ENCODE measurements at places on chromosomes 5 and 9.

DNA sequence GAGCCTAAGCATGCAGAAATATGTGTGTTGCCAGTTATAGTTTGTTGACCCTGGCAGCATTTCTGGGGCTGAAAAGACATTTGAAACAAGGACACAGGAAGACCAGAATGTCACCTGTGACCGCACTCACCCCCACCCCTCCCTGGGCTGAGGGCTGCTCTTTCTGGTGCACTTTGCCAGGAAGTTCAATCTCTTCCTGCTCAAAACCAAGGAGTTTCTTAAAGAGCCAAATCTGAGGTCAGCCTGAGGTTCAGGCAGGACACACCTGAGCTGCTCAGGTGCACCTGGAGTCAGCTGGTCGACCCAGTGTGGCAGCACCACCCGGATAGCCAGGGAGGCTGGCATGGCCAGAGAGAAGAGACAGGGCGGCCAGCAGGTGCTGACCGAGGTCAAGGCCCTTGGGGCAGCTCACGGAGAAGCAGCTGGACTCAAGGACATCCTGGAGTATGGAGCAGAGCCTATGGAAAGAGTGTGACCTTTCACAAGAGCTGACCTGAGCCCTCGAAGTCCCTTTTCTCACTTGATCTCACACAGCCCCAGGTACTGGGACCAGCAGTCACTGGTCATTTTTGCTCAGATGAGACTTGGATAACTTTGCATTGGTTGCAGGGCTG, 376.9 kb upstream of the IRX4 start:
- DNase-seq, result no peak

- no peak for DNase-seq
These were observed 251.5 kb downstream of the CRB2 start for GRCh38 chr9:123607479-123607878.

DNA sequence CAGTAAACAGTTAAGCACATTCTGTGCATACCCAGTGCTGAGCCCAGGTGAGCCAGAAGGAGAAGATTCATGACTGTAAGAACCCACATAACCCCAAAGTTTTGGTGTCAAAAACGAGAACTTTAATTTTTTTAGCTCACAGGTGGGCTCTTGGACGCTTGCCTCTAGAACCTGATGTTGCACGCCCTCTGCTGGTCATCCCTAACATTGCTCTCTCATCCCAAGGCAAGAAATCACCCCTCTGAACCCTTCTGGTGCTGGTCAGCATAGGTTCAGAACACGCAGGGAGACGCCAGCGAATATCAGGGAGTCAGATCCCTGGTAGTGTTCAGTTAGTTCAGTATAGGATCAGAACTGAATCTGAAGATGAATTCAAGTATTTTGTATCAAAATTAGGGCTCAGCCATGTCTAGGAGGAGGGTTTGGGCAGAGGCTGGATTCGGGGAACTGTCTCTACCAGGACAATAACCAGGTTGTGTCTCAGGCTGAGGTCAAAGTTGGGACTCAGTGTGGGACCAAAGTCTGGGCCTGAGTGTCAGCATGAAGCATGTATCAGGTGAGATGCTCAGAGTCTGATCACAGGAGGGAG, 4.1 kb upstream of the DNAJB5 start:
- DNase-seq, result no peak

- no peak for DNase-seq
These were observed 120.7 kb upstream of the PCA3 start for GRCh38 chr9:76643399-76644117.

- no peak for DNase-seq
These were observed 20.0 kb upstream of the TEX48 start for GRCh38 chr9:114701988-114702387.

GRCh38 chr5:2430606-2431005, 320.9 kb downstream of the IRX2 start:
- DNase-seq, result no peak

DNA sequence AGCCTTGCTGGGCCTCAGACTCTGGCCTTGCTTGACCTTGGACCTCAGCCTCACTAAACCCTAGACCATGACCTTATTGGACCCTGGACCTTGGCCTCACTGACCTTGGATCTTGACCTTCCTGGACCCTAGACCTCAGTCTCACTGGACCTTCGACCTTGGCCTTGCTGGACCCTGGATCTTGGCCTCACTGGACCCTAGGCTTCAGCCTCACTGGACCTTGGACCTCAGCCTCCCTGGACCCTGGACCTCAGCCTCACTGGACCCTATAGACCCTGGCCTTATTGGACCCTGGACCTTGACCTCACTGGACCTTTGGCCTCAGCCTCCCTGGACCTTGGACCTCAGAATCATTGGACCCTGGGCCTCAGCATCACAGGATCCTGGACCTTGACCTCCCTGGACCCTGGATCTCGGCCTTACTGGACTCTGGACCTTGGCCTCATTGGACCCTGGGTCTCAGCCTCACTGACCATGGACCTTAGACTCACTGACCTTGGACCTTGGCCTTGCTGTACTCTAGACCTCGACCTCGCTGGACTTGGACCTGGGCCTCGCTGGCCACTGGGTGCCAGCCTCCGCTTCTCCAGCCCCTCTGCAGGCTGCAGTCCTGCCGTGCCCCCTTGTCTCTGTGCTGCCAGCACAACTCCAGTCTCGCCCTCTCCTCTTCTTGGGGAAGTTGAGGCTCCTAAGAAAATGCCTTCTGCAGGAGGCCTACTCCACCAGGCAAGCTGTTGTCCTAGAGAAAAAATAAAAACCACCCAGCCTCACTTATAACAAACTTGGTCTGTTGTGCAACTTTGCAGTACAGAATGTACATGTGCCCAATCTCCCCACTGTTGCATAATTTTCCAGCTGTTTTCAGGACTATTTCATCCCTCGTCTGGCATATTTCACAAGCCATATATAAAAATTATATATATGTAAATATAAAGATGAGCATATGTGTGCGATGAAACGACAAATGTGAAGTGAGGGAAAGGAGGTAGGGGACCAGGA, 11.0 kb upstream of the ADAMTS2 start:
- DNase-seq, result no peak

DNA sequence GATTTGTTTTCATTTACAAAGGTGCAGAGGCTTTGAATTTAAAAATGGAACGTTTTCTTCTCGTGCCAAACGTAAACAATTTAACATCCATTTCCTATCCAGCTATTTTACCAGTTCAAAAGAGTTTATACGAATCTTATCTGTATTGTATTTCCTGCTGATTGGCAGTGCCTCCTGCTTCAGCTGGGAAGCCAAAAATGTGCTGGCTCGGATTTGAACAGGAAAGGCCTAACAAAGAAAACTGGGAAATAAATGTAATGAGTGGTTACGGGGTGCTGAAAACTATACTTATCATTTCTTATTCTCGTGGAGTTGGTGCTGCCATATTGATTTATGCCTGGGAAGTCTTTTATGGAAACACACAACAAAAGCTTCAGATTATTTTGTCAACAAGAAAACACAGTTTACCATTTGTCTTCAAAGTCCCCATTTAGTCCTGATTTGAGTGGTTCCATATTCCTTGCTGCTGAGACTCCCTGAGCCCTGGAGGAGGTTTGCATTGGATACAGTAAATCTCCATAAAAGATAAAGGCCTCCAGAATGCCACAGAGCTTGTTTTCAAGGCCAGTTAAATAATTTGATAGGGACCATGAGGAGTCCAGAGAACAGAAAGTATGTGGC, 507.4 kb downstream of the RASEF start:
- DNase-seq, result no peak

- DNase-seq, result peak; percentile 96
These were observed 40.4 kb downstream of the ACTBL2 start for GRCh38 chr5:57442080-57442839.

DNA sequence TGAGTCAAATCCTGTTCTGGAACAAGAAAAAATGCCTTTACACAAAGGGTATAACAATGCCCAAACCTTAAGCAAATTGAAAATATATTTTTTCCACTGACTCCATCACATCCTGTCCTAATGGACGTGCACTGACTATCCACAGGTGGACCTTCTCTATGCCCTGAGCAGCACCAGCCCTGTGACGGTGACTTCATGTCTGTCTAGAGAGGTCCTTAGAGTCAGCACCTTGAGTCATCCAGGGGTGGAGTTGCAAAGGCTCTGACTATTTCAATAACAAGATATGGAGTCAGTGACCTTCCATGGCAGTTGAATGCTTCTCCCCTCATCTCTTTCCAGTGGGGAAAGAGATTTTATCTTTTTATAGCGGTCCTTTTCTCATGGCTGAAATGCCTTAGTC, 78.0 kb downstream of the YIPF5 start:
- no peak for DNase-seq

DNA sequence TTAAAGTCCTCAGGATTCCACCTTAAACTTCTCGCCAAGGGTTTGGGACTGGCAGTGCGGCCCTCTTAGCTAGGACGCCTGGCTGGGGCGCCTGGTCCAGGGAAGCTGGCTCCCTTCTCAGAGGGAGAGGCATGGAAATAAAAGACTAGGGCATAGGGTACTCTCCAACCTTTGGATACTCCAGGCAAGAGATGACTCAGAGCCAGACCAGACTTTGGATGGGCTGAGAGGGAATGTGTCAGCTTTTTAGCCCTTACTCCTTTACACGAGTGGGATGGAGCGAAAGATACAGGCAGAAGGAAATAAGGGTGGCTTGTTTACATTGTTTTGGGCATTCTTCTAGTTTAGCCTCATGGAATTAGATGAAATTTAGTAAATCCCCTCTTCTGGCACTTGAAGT, 48.2 kb downstream of the IL31RA start:
- no peak for DNase-seq

DNA sequence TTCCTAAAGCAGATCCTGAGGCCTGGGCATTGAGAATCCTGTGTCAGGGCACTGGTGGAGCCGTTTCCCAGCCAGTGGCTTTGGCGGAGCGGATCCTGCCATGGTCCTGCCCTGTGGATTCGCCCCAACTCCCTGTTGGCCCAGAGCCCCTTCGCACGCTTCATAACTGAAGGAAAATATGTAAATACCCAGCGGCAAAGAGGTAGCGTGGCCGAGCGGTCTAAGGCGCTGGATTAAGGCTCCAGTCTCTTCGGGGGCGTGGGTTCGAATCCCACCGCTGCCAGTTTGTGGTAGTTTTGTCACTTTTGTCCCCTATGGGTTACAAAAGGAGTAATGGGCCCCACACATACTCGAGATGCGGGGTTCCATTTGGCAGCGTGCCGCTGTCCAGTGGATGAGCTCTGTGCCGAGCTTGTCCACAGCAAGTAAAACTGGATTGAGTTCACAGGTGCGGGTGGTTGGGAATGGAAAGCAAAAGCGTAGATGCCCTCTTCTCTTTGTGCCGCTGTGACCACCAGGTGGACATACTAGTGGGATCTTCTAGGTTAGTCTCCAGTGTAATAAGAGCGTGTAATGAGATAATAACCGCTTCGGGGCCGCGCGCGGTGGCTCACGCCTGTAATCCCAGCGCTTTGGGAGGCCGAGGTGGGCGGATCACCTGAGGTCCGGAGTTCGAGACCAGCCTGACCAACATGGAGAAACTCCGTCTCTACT, 17.3 kb downstream of the TRIM7 start:
- DNase-seq, result peak; percentile 60

DNA sequence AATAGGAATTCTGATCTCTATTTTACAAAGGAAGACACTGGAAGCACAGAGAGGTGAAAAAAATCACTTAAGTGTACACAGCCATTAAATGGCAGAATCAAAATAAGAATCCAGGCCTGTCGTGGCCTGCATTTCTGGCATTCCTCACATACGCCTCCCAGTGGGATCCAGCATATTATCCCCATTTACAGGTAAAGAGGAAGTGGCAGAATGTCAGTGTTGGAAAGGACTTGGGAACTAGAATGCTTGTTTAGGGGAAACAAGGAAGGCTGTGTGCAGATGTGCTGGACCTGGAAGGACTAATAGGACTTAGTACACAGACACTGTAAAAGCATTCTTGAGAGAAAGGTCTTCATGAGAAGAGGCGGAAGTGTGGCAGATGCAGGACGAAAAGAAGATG, 241.8 kb downstream of the TRIM32 start:
- DNase-seq, result no peak

DNA sequence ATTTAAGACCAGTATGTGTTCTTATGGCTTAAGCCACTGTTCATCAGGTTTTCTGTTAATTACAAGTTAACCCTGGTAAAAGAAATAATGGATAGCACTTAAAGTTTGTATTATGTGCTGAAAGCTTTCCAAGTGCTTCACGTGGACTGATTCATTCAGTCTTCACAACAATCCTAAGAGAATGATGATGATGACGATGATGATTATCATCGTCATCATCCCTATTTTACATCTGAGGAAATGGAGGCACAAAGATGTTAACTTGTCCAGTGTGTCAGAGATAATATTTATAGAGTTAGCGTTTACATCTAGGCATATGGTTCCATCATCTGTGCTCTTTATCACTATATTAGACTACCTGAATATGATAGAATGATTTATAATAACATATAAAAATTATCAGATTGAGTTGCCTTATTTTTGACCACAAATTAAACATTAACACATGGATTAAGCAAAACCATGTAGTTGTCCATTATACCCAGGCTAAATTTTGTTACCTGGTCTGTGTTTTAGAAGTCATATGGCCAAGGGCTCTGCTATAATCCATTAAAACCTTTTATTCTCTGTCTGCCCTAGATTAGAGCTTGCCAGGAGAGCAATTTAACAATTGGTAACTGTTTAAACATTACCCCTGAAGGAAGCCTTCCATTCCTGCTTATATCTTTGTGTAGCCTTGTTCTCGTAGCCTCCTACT, 102.3 kb upstream of the MAP3K1 start:
- no peak for DNase-seq

DNA sequence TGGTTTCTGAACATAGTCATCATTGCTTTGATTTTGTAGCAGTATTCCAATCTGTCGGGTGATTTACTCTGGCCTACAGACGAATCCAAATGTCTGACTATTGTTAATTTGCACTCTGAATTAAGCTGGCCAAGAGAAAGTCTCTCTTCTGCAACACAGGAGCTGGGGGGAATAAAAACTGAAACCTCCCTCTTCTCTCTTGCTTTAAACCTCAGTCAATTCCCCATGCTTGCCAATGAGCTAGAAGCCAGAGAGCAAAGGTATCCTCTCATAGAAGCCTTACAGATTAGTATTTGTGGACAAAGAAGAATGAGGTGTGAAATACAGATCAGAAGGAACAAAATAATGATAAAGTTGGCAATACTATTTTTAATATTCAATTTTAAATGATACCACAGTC, 353.9 kb upstream of the CDH10 start:
- DNase-seq, result no peak

GRCh38 chr5:40507095-40507494, 172.6 kb upstream of the PTGER4 start:
- no peak for DNase-seq

- DNase-seq, result no peak
These were observed 2.7 kb downstream of the ENHO start for GRCh38 chr9:34520096-34520495.

DNA sequence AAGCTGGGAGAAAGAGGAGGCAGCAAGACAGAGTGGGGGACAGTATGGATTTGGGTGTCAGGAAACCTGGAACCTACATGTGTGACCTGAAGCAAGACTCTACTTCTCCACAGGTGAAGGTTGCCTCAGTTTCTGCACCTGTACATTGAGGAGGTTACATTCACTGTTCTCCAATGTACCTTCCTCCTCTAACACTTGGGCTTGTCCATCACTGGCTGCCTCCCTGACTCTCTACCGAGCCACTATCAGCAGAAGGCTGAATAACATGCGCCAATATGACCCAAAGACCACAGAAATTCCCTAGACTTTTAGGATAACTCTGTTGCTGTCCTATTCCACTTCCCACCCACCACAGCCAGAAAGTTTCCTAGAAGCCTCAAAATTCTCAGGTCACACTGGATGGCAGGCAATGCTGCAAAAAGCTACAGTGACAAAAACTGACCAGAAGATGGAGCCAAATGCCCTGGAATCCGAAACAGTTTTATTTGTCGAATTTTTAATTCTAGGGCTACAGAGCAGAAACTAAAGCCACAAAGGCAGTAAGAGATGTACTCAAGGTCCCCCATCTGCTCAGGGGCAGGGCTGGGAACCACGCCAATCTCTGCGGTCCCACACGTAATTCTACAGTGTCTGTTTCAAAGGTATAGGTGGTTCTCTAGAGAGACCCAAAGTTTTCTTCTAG, 64.4 kb downstream of the FAM114A2 start:
- no peak for DNase-seq

Measured in GM04504 (cell line).